ENCODE measurements at places on chromosomes 5 and 9.

GRCh38 chr9:81637276-81637675 lies 52.1 kb downstream of the TLE1 start:
- DNase-seq = no peak

- no peak for DNase-seq
Measured at GRCh38 chr5:156675395-156675794, 174.7 kb upstream of the PPP1R2B start.

DNA sequence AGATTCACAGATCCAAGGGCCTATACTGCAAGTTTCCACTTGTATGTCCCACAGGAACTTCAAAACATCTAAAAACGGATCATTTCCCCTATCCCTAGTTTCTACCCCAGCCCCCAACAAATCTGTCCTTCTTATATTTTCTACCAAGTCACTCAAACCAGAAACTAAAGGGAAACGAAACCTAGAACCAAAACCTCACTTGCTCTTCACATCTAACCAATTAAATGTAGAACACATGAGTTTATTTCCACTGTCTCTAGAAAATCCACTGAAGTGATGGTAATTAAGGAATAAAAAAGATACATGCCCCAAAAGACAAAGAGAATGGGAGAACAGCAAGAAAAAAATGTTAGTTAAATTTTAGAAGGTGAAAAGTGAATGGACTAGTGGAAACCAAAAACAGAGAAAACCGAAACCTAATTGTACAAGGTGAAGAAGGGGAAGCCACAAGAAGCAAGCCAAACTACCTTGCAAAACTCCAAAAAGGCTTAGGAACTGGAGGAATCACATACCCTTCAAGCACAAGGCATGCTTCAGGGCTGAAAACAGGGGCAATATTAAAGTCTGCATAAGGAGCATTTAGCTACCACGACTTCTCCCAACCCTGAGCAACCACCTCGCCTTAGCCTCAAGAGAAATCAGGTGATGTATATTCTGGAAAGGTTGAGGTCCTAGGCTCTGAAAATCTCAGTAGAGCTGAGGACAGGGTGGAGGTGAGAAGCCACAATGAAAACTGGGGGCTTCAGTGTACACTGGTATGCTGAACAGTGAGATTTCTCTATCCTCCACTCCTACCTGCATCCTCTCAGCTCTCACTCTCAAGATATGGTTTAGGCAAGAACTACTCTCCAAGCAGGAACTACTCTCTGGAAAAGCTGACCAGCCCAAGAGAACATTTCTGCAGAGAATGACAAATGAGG lies 11.1 kb downstream of the SMU1 start:
- no peak for DNase-seq

GRCh38 chr5:168316139-168316578 lies 24.7 kb downstream of the WWC1 start:
- DNase-seq = no peak

DNA sequence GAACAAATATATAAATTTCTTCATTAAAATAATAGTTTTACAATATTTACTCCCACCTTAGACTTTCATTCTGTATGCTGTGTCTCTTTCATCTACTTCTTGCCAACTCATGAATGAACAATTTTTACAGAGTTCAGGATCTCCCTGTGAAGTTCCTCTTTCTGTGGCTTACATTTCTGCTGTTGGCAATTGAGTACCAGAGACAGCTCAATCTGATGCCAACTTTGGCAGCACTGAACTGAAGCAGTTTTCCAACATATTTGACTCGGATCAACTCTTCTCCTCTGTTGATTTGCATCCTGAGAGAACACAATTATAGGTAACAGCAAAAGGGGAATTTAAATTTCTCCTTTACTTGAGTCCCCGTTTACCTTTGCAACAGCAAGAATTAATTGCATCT lies 1262.2 kb downstream of the EFNA5 start:
- no peak for DNase-seq

DNA sequence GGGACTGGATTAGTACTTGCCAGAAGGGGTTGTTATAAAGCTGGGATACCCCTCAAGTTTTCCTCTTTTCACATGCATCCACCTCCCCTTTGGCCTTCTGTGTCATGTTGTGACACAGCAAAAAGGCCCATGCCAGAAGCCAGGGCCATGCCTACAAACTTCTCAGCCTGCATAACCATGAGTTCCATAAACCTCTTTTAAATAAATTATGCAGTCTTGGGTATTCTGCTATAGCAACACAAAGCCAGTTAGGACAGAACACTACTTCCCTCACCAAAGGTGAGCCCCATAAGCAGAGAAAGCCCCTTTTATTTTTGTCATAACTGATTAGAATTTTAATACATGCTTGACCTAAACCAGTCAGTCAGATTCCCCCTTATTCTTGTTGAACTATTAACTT lies 801.3 kb downstream of the DNAH5 start:
- no peak for DNase-seq

DNA sequence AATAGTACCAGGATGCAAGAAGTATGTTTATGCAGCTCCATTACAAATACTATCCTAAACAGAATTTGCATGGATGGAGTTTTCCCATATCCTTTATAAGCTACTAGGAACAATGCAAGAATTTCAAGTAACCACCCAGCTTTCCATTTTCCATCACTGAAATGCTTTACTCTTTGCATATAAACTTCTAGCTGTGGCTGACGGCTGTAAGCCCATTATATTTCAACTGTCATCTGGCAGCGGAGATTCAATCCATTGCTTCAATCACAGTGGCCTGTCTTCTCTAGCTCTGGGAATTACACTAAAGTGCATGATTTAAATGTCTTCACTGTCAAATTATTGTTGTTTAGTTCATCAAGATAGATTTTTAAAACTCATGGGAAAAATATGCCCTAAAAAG lies 64.2 kb upstream of the PAM start:
- no peak for DNase-seq

GRCh38 chr5:6585939-6586646 lies 46.8 kb downstream of the NSUN2 start:
- no peak for DNase-seq

DNA sequence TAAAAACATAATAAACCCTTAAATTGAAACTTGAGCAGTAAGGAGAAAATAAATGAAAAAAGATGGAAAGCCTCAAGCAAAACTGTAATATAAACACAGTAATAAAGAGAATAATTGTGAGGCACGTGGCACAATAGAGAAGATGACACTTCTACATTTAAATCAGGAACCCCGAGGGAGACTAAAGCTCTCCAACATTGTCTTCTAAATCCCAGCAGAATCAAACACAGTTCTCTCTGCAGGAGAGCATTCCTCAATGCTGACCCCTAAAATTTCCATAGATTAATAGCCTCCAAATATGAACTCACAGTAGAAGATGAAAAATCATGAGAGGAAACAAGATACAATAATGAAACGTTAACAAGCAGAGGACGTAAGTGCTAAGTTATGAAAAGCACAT lies 721.2 kb upstream of the COX7C start:
- no peak for DNase-seq
